Fibroblast of pulmonary artery (primary cell): ENCODE measurements at places on chromosomes 6 and 20.

DNA sequence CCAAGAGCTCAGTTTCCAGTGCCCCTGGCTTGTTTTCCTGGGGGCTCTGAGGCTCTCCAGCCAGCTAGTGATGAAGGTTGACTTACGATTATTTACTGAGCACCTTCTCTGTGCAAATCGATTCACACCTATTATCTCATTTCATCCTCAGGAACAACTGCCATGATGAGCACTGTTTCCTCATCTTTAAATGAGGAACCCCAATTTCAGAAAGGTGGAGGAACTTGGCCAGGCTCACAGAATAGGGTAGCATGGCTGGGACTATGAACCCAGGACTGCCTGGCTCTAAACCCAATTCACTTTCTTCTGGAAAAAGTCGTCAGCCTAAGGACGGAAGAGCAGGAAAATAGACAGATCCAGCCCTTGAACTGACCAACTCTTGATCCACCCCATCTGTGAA lies 3.5 kb upstream of the BPI start:
- DNase-seq = no peak

GRCh38 chr6:17456711-17457110 lies 63.3 kb downstream of the CAP2 start:
- no peak for DNase-seq

DNA sequence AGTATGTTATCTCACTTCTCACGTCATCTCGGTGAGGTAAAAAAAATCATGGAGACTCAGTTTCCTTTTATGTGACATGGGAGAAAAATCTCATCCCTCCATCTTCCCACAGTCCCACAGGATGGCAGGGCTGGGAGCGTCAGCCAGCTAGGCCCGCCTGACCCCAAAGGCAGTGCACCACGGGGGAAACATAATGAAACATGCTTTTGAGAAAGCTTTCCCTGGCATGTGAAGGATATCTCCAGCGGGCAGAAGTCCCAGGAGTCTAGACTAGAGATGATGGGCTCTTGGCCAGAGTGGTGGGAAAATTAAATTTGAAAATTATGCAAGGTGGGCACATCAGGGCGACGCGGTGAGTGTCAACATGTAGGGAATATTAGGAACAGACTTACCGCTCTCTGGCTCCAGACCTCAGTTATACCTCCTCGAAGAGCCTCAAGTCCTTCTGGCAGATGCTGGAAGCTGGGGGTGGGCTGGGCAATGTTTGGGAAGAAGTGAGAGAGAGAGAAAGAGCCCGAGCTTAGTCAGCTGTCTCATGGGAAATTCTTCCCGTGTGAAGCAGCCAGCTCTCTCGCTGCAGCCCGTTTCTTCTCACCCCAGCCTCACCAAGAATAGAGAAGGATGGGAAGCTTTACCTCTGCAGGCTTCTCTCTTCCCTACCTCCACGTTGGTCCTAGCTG lies 52.3 kb downstream of the MOCS1 start:
- DNase-seq = peak; percentile 83

GRCh38 chr6:129429956-129430355 lies 280.0 kb downstream of the ARHGAP18 start:
- DNase-seq = no peak

DNA sequence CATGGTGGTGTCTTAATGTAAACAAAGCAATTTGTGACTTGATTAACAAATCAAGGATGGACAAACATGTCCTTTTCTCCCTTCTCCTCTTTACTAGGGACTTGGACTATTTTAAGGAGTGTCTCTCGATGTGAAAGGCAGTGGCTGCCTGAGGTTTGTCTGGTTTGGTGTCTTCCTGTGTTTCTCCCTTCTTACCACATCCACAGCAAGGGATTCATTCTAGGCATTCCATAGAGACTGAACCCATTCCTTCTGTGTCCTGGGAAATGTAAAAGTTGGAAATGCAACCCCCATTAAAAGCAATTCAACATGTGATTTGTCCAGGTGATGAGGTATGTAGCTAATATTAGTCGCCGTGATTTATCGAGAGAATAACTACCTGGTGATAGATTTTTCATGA lies 15.9 kb downstream of the NRN1 start:
- no peak for DNase-seq

DNA sequence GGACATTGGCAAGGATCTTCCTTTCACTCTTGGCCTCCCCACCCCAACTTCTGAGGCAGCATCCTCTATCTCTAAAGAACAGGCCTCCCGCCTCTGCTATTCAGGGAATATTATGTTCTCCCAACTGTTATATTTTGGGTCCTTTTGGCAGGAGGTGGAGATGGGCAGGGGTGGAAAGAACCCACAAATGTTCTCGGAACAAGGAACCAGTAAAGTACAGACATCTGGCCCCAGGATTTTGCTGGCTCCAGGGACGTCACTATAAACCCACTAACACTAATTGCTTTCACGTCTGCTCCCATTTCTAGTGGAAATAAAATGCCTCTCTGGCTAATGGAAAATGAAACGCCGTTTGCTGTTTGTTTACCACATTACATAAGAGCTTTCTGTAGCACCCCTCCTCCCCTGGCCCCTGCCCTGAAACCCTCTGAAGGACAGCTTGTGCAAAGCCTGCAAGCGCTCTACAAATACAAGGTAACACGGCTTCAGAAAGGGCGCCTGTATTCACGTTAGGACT lies 77.7 kb upstream of the TBC1D7 start:
- no peak for DNase-seq

DNA sequence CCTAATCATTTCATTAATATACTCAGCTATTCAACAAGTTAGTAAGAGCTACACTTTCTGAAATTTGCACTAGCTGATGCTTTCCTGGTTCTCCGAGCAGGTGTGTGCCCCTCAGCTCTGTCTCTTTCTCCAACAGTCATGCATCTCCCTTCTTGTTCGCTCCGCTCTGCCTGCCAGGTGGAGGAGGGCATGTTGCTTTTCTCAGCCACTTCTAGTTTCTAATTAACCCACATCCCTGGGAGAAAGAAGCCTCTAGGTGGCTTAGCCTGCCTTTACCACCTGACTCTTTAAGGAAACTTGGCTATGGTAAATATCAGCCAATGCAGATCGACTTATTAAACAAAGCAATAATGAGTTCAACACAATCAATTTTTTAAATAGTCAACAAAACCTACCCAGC lies 34.2 kb downstream of the LRFN2 start:
- DNase-seq = no peak

GRCh38 chr6:156695742-156696141 lies 81.4 kb upstream of the ARID1B start:
- no peak for DNase-seq

DNA sequence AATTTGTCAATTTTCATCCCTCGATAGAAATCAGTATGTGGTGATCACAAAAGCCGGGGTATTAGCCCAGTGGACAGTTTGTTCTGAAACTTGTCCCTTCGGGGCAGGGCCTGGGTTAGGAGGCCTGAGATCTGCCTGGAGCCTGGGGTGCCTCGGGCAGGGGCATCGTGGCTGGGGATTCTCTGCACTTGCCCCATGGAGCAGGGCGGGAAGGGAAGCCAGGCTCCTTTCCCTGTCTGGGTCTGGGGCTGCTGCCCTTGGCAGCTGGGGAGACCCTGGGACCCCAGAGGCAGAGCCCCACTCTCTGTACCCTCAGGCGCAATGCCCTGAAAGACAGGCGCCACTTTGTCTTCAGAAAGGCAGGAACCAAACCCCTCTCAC lies 27.4 kb downstream of the NTSR1 start:
- no peak for DNase-seq

DNA sequence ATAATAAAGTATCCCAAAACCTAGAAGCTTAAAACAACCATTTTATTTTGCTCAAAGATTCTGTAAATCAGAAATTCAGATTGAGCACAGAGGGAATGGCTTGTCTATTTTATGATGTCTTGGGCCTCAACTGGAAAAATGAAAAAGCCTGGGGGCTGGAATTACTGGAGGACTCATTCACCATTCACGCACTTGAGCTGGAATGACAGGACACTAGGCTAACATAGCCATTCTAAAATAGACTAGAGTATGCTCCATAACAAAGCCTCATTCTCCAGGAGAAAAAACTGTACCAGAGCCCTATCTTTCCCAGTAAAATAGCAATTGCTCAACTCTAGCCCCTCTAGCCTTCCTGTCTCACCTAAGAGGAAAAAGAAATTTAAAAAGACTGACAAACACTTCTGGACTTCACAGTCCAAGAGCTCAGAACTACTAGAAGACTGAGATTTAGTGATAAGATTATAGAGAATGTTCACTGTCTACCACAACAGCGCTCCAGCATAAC lies 145.4 kb upstream of the BTBD3 start:
- DNase-seq = no peak

GRCh38 chr20:57698867-57699275 lies 10.9 kb downstream of the PMEPA1 start:
- peak; percentile 10 for DNase-seq

DNA sequence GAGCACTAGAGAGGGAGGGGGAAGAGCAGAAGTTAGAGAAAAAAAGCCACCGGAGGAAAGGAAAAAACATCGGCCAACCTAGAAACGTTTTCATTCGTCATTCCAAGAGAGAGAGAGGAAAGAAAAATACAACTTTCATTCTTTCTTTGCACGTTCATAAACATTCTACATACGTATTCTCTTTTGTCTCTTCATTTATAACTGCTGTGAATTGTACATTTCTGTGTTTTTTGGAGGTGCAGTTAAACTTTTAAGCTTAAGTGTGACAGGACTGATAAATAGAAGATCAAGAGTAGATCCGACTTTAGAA lies 2.0 kb downstream of the ID4 start:
- no peak for DNase-seq

DNA sequence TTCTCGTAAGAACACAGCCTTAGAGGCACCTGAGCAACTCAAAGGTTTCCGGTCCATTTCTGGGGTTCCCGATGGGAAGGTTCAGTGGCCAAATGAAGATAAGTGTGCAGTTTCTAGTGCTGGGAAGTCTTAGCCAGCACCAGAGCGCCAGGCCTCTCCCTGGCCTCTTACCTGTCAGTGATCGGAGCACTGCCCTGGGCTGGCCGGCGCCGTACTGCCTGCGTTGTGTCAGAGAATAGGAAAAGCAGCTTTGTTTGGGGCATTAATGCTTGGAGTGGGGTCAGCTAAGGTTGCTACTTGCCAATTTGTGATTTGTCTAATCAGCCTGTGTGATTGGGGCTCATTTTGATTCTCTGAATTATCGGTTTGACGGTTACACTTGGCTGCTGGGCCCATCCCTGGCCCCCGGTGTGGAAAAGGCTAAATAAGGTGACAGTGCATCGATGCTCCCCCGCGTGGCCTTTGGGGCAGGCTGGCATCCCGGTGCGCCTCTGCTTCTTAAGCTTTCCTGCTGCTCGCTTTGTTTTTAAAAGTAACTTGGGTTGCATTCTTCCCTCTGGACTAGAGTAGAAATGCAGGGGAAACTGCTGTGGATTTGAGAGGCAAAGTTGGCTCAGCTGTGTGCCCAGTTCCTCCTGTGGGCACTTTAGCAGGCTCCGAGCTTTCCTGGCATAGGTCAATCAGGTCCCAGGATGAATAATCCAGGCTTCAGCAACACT lies 51.8 kb downstream of the TCP11 start:
- DNase-seq = no peak

DNA sequence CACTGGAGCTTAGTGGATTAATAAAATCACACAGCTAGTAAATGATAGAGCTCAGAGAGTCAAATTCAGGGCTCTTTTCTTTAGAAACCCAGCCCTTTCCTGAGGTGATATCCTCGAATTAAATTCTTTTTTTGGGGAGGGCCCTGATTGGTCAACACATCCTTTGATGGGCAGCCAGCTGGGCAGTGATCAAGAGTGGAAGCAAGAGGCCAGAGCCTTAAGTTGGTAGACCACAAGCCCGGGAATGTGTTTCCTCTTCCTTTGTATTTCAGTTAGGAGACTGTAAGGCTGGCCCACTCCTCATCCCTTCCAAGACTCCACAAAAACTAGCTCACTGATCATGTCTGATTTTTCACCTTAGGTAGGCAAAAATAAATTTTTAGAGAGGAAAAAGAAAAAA lies 640.5 kb downstream of the DHX35 start:
- DNase-seq = no peak

- DNase-seq = no peak
These were observed 28.8 kb upstream of the HIVEP1 start for GRCh38 chr6:11983306-11983705.

DNA sequence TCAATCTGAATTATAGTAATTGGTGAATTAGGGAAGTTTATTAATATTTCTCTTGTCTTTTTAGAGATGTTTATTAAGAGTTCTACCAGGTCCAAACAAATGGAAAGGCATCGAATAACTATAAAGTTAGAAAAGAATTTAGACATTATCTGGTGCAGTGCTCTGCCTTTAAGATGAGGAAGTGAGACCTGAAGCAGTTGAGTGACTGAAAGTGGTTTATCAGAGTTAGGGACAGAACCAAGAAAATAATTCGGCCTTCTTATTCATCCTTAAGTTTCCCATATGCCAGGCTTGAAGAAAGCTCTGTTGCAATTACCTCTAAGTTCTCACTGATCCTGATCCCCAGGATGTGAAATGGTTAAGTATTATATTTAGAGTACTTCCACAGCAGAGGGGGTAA lies 94.2 kb upstream of the FLRT3 start:
- DNase-seq = no peak

DNA sequence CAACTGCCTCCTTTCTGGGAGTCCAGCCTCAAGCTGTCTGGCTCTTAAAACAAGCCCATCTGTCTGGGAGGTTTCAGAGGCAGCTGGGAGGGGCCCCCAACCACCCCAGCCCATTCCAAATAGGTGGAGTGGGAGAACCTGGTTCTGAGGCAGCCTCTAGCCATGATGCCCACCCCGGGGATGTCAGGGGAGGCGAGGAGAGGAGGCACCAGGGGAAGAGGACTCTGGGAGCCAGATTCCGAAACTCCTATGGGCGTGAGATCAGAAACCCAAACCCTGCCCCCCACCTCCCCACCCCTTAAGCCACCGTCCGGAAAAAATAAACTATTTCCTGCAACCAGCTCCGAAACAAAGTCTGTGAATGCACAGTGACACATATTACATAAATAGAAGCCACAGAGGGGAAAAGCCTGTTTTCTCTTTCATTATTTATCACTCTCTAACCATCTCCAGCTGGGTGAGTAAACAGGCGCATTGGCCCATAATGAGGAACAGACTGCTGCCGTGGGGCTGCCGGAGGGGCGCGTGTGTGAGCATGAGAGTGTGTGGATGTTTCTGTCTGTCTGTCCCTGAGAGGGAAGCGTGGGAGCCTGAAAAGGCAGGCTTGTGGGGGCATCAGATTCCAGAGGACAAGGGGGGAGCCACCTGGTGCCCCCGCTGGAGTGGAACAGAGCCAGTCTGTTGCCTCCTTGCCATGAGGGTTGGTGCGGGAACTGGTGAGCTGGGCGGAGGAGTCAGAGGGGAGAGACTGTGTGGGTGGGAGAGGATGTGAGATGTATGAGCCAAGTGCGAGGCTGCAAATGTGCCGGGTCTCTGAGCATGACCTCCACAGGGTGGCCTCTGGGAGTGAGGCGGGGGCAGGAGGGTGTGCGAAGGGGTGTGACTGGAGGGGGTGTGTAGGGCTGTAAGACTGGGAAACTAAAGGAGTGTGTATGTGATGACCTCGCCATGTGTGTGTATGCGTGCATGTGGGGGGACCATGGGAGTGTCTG lies 14.3 kb upstream of the FOXP4 start:
- DNase-seq = peak; percentile 35

DNA sequence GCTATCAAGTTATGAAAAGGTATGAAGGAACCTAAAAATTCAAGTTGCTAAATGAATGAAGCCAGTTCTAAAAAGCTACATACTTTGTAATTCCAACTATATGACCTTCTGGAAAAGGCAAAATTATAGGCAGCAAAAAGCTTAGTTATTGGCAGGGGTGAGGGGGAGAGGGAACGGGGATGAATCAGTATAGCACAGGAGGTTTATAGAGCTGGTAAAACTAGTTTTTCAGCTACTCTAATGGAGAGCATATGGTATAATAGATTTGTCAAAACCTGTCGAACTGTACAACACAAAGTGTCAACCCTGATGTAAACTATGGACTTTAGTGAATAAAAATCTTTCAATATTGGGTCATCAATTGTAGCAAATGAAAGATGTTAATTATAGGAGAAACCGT lies 18.7 kb downstream of the MANEA start:
- DNase-seq = no peak
